ENCODE measurements at places on chromosomes 7 and 10.

GRCh38 chr10:103811463-103811862 is 43.9 kb downstream of the SH3PXD2A start:
- no peak for DNase-seq

DNA sequence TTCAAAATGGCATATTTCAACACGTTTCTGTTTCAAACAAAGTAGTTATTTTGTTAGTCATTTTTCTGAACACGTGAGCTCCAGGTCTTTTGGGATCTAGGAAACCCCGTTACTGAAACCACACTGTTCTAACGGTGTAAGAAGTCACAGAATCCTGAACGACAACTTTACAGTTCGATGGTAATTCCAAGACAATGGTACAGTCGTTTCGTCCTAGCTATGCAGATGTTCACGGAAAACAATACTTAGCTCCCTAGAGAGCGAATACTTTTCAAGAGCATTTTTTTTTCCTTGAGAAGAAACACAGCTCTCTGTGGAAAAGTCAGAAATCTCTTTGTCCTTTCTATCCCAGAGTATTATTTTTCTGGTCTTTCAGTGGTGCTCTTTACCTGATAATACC is 254.1 kb downstream of the ADARB2 start:
- no peak for DNase-seq

DNA sequence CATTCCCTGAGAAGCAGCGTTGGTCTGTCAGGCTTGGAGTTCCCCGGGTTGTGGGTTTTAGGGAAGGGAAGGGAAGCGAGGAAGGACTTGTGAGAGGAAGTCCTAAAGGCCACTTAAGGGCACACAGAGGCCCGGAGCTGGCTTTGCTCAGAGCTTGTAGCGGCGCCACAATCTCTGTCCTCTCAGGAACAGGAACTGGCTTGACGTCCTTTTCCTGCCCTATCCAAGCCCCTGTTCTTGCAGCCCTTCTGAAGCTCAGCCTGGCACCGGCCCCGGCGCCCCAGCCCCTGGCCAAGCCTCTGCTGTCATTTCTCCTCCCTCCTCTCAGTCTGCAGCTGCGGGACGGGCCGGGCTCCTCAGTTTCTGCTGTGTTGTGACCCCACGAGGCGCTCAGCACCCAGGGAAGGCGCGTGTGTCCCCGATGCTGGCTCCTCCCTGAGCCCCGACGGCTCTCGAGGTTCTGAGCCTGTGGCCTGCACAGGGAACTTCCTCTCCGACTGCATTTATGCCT is at the start of gene GIMAP8:
Gene GIMAP8, plus strand, starts transcription at position 140 of the 511 bp plus-strand sequence. CDS start 16,069 bp downstream, outside the sequence.
- DNase-seq, result no peak

DNA sequence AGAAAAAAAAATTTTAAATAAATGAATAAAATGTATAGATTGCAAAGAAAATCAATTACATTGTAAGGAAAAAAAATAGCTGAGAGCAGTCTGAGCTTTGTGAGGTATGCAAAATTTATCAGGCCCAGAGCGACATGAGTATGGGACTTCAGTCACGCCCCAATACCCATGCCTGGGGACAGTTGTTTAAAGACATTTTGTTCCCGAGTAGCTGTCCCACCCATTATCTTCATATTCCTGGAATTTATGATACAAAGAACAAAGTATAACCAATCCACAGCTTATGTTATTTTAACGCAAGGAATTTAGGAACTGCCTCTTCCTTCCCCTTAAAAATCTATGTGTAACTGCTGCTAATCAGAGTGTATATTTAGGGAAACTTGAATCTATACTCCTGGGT is 1.6 kb upstream of the PON2 start:
- no peak for DNase-seq

GRCh38 chr7:99102361-99102760 is 41.5 kb downstream of the SMURF1 start:
- DNase-seq, result no peak

DNA sequence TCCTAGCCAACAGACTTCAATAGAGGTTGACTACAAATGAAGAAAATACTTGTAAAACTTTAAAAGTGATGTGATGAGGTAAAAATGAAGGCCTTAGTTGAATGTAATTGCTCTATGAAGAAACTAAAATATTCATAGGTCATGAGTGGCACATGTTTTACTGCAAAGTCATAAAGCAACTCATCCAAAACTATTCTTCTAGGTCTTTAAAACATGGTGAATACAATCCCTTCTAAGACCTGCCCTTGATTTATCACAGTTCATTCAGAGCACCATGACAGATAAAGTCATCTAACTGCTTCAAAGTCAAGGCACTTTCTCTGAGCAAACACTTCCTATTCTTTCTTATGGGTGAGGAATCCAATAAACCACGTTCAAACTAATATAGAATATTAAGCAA is 713.5 kb downstream of the SORCS1 start:
- DNase-seq, result no peak

DNA sequence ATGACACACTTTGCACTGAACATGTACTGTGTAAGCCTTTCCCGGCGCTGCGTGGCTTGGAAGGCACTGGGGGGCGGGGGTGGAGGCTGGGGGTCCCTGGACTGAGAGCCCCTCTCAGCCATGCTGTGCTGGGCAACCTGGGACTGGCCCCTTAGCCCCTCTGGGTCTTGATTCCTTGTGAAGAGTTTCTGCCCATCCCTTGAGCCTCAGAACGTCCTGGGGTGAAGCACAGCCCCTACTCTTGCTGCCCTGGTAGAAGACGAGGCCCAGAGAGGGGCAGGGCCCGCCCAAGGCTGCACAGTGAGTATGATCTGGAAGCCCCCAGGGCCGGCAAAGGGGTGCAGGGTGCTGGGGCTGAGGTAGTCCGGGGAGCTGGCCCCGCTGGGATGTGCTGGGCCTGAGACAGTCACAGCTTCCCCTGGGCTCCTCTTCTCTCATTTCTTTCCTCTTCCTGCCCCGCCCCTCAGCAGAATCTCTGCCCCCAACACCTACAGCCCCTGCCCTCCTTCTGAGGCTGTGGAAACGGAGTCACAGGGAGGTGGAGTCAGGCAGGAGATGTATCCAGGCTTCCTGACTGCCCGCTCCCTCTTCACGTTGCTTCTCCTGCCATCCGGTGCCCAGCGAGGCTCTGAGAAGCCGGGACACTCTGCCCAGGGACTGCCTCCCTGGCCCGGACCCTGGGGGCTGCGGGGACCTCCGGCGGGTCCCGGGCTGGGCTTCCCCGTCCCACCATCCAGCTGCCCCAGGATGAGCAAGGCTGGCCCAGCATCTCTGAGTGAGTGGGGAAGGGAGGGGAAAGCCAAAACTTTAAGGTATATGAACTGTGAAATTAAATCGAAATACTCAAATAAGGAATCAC is 60.5 kb downstream of the UNCX start:
- no peak for DNase-seq

DNA sequence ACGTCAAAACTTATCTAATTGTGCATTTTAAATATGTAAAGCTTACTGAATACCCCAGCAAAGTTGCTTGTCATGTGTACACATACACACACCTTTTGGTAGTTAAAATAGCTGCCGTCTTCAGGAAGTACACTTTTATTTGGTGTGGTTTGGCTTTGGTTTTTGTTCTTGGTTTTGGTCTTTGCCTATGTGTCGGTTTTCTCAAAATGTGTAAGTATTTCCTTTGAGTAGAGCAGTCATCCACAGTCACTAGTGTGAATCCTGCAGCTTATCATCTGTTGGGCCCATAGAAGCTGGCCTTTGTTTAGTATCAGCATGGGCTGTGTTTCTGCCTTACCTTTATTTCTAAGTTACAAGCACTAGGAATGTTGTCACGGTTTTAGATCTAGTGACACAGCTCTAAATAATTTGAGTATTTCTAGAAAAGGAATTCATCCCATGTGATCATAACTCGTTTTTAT is 35.3 kb downstream of the NET1 start:
- DNase-seq, result no peak

DNA sequence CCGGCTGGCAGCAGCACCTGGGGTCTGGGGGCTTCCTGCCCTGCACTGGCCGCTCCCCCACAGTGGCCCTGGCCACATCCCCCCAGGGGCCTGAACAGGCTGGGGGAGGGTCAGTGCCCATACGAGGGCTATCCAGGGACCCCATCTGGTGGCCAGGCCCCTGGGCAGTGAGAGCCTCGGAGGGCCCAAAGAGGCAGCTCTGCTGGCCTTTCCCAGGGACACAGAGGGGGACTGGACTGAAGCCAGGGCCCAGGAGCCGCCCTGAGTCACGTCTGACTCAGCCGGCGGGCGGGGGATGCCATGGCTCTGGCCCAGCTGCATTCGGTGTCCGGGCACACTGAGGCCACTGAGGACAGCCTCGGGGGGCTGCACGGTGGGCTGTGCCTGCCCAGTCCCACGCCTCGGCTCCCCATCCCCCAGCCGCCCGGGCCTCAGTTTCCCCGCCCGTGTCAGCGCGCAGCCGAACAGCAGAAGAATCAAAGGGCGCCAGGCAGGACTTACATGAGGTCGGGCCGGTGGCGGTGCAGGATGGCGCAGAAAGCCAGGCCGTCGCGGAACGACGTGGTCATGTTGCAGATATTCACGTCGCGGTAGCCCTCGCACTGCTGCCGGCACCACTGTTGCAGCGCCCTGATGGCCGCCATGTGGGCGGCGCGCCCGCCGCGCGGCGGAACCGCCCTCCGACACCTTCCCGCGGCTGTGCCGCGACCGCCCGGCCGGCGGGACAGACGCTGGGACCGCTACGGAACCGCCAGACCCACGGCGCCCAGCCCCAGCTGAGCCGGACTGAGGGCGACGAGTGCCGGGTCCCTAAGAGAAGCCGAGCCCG is at the start of gene MICALL2:
Gene MICALL2, minus strand, starts transcription at position 788 of the 829 bp plus-strand sequence. Its CDS starts 144 bp downstream, at position 644.
- DNase-seq, result peak; percentile 5

DNA sequence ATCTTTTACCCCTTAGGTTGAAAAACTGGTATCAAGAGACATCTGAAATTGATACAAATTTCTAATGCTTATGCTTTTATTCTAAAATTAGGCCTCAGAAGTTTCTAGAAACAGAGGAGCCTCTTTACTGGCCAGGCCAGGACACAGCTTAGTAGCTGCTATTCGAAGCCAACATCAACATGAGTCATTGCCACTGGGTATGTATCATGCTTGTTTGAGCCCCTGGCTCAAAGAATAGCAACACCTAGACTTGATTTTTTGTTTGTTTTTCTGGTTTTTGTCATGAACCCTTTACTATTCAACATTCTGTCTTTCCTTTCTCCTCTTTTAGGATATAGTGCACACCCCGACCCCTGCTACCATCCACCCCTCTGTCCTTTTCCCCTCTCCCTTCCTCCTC is 90.9 kb upstream of the STK17A start:
- DNase-seq, result no peak

- DNase-seq, result no peak
These were observed 29.0 kb downstream of the MGAM2 start for GRCh38 chr7:142140401-142140959.

GRCh38 chr7:31061185-31061584 is 9.1 kb downstream of the ADCYAP1R1 start:
- no peak for DNase-seq

DNA sequence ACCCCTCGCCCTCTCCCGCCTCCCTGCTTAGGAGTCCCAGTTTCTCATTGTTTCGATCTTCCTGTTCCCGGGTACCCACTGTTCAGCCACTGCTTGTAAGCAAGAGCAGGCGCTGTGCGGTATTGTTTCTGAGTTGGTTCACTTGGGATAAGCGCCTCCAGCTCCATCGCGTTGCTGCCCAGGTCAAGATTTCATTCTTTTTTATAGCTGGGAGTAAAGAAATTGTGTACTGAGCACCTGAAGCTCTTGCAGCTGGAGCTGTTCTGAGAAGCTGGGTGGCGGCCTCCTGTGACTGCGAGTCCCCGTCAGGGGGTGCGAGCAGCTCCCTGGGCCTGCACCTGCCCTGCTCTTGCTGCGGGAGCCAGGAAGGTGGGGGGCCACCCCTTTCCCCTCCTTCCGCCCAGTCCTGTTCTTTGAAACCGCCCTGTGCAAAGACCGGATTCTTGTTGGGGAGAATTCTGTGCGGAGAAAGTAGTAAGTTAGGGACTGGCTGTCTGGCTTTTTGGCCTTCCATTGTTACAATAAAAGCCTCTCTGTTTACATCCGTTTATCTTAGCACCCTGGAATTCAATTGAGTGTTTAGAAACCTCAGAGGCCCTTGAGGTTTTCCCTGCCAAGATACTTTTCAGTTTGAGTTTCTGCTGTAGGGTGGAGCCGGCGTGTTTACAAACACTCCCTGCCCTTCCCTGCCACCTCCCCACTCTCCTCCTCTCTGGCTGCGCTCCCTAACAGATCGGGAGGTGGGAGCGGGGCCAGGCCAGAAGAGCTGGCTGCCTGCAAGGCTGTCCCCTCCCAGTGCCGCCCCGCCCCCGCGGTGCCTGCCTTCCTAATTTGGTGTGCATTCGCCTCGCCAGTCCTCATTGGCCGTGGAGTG is 30.8 kb upstream of the AP5Z1 start:
- peak; percentile 42 for DNase-seq

DNA sequence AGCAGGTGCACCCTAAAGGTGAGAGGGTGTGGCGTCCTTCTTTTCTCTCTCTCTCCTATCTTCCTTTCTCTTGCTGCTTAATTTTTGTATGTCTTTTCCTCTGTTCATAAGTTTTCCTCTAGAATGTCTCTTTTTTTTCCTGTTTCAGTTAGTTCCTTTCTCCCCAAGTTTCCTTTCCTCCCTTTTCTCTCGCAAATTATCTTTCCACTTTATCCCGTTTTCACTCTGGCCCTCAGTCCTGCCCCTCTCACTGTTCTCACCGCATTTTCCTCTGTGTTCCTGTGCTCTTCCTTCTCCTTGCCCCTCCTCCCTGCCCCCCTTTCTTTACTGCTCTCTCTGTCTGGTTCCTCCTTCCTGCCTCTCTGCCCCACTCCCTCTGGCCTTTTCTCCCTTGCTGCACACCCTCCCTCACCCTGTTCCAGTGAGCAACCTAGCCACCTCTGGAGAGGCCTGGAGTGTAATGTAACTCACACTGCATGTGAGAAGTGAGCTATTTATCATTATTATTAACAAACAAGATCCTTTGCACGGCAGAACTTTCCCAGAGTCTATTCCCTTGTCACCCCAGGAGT is 158.5 kb downstream of the C10orf105 start:
- DNase-seq, result no peak

GRCh38 chr10:117677890-117678500 is 135.4 kb downstream of the EMX2 start:
- DNase-seq, result no peak

DNA sequence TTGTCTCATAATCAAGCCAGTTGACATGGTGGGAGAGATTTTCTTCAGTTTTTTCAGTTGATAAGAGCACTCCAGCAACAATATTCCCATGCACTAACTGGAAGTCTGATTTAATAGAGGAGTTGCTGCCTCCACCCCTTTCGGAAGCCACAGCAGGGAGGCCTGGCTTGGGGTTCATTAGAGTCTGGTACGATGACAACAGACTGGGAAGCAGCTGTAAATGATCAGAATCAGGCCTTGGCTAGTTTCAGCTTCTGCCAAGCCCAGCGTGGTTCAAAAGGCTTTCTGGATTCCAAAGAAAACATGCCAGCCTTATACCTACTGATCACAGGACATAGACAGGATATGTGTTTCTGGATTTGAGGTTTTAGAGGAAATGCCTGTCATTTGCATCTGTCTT is 274.0 kb downstream of the CSTF2T start:
- DNase-seq, result no peak

GRCh38 chr10:90308223-90308622 is 549.6 kb downstream of the HTR7 start:
- DNase-seq, result no peak

GRCh38 chr7:124713086-124713485 is 52.5 kb downstream of the GPR37 start:
- DNase-seq, result no peak

- no peak for DNase-seq
These were observed 150.7 kb downstream of the CFTR start for GRCh38 chr7:117630501-117630900.
